Adrenal gland (tissue), 19 donors: ENCODE measurements at places on chromosomes 6 and 20.

DNA sequence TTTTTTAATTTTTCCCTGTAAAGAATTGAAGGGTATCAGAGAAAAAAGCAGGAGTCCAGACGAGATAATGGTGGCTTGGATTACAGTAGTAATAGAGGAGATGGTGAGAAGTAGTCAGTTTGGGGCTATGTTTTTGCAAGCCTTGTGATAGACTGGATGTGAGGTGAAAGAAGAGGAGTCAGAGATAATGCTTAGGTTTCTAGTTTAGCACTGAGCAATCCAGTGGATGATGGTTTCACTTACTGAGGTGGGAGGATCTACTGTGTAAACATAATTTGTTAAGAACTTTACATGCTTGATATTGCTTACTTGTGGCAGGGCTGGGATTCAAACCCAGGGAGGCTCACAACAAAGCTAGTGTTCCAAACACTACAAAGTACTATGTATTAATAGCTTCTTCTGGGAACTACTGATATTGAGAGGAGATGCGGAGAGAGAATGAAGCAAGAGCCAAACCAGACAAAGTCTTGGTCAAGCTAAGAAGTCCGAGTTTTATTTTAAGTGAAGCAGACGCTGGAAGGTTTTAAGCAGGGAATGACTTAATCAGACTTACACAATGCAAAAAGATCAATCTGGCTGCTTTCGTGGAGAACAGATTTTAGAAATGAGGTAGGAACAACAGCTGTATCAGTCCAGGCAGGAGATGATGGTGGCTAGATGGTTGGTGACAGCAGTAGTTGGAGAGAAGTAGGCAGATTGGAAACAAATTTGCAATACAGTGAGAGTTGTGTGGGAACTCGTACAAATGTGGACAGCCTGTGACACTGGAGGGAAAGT lies 58.0 kb downstream of the ZFAND3 start:
- DNase-seq, result no peak

DNA sequence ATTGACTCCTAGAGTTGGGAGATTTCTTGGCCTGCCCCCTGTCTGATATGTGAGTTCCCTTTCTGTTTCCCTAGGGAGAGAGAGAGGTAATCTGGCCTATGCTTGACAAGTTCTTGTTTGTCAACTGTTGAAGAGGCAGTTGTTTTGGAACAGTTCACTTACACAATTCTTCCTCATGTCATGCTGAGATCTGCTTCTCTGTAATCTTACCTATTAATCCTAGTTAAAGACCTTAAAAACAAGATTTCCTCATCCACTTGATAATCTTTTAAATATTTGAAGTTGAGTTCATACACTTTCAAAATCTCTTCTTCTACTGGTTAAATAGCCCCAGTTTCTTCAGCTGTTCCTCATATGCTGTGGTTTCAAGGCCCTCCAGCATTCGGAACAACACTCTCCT lies 89.9 kb downstream of the FIG4 start:
- DNase-seq, result no peak

GRCh38 chr6:2581011-2581410 lies 169.7 kb downstream of the MYLK4 start:
- no peak for DNase-seq

GRCh38 chr6:109506314-109506713 lies 23.3 kb upstream of the ZBTB24 start:
- no peak for DNase-seq

- no peak for DNase-seq
Measured at GRCh38 chr6:135955099-135955498, 103.6 kb downstream of the PDE7B start.

DNA sequence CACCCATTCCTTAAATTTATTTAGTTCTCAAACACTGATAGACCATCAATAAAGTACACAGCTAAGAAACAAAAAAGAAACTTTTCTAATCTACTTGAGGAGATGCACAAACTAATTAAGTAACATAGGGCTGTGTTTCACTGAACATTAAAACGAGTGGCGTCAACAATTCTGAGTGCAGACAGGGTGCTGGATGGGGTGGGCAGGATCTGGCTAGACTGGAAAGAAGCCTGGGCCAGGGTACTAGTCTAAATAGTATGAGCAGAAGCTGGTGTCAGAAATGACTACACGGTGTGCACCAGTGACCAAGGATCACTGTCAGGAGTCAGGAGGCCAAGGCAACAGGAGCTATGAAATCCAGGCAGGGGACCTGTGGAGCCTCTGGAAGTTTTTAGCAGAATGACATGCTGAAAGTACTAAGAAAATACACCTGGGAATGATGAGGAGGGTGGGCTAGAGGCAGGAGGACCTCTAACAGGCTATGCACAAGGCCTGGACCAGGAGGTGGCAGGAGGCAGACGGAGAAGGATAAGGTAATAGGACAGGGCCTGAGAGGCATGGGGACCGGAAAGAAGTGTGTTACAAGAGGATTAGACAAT lies 13.3 kb downstream of the ZBTB24 start:
- DNase-seq, result no peak

- DNase-seq, result no peak
Measured at GRCh38 chr6:29961966-29962365, 19.6 kb downstream of the HLA-A start.

DNA sequence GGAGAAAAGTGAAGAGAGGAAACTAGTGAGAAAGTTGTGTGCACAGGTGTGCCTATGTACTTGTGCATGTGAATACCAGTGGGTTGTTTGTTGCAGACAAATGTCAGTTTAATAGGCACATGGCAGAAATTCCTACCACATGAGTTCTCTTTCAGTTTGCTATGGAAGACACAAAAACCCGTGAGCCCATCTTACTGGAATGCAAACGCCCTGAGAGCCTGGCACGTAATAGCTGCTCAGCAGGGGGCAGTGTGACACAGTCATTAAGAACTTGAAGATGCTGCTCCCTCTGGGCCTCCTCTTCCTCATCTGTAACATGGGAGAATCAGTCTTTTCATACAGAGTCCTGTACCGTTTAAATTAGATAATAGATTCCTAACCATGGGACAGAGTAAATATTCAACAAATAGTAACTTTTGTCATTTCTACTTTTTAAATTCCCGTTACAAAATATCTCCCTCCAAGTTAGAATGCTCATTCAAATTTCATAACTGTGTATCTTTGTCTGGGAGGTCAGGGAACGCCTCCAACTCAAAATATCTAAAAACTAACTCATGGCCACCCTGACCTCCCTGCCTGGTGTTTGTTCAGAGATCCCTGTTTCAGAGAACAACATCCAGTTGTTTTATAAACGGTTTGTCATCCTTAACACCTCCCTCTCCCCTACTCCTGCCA lies 802.9 kb downstream of the MAFB start:
- peak; percentile 86 for DNase-seq
